ENCODE measurements at places on chromosomes 4 and X. TPM values are rescaled to one million over a fixed set of nuclear protein-coding genes. Genes with fewer than 3 reads are reported as not detected.

GRCh38 chrX:56219700-56220099 lies 12.5 kb upstream of the KLF8 start:
- no peak for DNase-seq

KDR gene
- 18.7 TPM for total RNA-seq

- DNase-seq: no peak
These were observed 136.6 kb upstream of the OTUD4 start for GRCh38 chr4:145316897-145317574.

DNA sequence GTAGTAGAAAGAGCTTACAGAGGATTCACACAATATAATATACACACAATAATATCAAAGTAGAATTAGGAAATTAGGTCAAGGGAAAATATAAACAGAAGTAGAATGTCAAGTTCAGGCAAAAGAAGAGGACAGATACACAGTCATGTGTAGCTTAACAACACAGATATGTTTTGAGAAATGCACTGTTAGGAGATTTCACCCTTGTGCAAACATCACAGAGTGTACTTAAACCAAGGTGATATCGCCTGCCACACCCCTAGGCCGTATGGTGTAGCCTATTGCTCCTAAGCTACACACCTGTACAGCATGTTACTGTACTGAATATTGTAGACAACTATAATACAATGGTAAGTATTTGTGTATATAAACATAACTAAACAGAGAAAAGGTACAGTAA lies 110.0 kb upstream of the EDNRA start:
- no peak for DNase-seq

AFF1 gene
- total RNA-seq: 76.6 TPM

Measured in right cardiac atrium (tissue), 5 donors.